Activated naive CD4-positive, alpha-beta T cell treated with anti-CD3 and anti-CD28 coated beads, Interleukin-2, amount 10 ng/mL, durations not matched to agents 7 days and 5 days (primary cell): ENCODE measurements at places on chromosomes 3 and 15.

DNA sequence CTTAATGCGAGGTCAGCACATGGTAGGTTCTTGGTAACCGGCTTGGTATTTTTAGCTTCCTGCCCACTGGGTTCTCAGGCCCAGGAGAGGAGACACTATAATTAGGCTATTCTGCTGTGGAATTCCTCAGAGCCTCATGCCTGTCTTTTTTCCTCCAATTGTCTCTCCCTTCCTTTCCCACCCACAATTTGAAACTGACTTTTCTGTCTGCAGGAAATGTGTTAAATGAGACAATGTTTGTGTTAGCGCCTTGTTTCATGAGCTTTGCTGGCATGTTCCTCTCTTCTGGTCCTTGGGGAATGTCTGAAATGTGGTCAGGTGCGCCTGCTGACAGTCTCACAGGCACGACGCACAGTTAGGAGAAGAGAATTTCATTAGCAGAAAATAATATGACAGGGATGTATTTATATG lies 223.6 kb upstream of the CTNNB1 start:
- H3K4me1 ChIP-seq: peaks cover 14% of the 10 kb centered on the region
- H3K27ac ChIP-seq: no peak overlapping the region
- peaks cover 13% of the 10 kb centered on the region for H3K27me3 ChIP-seq
- no peak for DNase-seq
- no peaks in the 10 kb centered on the region for H3K36me3 ChIP-seq

- H3K27ac ChIP-seq: no peak overlapping the region
- no peaks in the 10 kb centered on the region for H3K27me3 ChIP-seq
- DNase-seq: no peak
- no peaks in the 10 kb centered on the region for H3K36me3 ChIP-seq
- H3K4me1 ChIP-seq: no peaks in the 10 kb centered on the region
- no peak overlapping the region for H3K4me3 ChIP-seq
Measured at GRCh38 chr3:154900816-154901215, 179.3 kb upstream of the MME start.

GRCh38 chr3:170151536-170151935 lies 30.0 kb downstream of the PHC3 start:
- H3K27ac ChIP-seq: no peak overlapping the region
- H3K27me3 ChIP-seq: no peaks in the 10 kb centered on the region
- H3K36me3 ChIP-seq: peaks cover 35% of the 10 kb centered on the region
- peaks cover 33% of the 10 kb centered on the region for H3K4me1 ChIP-seq
- H3K4me3 ChIP-seq: no peak overlapping the region

DNA sequence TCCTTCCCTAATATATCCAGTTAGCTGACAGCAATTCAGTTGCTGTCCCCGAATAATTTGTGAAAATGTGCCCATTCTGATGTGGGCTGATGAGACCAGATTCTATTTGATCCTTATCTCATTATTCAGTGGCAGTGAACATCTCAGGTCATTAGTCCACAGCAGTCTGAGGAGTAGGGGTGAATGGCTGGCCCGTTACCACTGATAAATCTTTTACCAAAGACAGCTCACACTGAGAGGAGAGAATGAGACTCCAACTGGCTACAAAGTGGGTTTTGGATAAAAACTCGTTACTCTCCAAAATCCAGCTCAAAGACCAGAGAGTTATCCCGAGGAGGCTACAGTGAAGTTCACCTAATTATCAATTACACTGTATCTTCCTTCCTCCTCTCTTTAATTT lies 189.7 kb downstream of the TUSC7 start:
- H3K27me3 ChIP-seq: no peaks in the 10 kb centered on the region
- H3K4me3 ChIP-seq: no peak overlapping the region
- DNase-seq: no peak
- no peaks in the 10 kb centered on the region for H3K36me3 ChIP-seq

DNA sequence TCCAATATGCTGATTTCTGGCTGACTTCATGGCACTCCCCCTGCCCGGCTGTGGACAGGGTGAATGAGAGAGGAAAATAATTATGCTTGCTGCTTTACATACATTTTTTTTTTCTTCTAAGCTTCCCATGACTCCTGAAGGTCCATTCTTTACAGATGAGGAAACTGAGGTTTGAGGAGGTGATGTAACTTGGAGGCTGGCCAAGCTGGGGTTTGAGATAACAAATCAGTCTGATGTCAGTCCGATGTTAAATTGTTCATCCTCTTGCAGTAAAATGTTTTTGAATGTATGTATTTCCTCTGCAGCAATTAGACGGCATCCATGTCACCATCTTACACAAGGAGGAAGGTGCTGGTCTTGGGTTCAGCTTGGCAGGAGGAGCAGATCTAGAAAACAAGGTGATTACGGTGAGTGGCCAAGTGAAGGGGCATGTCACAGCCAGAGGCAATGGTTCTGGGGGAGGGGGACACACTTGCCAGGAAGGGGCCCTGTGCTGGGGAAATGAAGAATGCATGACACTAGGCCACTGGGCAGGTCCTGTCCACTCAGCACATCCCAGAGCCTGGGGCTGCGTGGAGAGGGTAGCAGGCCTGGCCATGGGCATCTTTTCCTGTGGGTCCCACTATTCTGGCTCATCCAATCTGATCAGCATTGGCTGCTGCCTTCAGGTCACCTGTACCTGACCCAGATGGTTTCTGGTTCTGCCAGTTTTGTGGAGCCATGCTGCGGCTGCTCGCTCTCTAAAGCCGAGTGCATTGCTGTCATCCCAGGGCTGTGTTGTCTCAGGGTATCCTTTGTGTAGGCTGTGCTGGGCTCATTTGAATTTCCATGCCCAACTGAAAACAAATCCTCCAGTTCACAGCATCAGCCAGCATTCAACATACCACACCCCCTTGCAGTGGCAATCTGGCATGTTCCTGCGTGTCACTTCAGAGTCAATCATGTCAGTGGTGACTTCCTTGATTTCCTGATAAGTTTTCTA lies 20.4 kb downstream of the STARD5 start:
- H3K27me3 ChIP-seq: no peaks in the 10 kb centered on the region
- peaks cover 74% of the 10 kb centered on the region for H3K4me1 ChIP-seq
- peak overlapping the region; percentile 85 for H3K27ac ChIP-seq
- DNase-seq: no peak

- H3K36me3 ChIP-seq: no peaks in the 10 kb centered on the region
- DNase-seq: no peak
- peaks cover 89% of the 10 kb centered on the region for H3K27me3 ChIP-seq
- H3K4me3 ChIP-seq: no peak overlapping the region
- H3K4me1 ChIP-seq: peaks cover 14% of the 10 kb centered on the region
- no peak overlapping the region for H3K27ac ChIP-seq
Measured at GRCh38 chr15:70463453-70463834, 299.9 kb downstream of the UACA start.

- peaks cover 11% of the 10 kb centered on the region for H3K27me3 ChIP-seq
- H3K36me3 ChIP-seq: no peaks in the 10 kb centered on the region
- no peak for DNase-seq
- no peak overlapping the region for H3K27ac ChIP-seq
- no peak overlapping the region for H3K4me3 ChIP-seq
Measured at GRCh38 chr15:91635080-91635479, 218.4 kb upstream of the SLCO3A1 start.

- no peaks in the 10 kb centered on the region for H3K27me3 ChIP-seq
- H3K4me3 ChIP-seq: no peak overlapping the region
- peaks cover 7% of the 10 kb centered on the region for H3K36me3 ChIP-seq
- H3K4me1 ChIP-seq: no peaks in the 10 kb centered on the region
- DNase-seq: no peak
- no peak overlapping the region for H3K27ac ChIP-seq
Measured at GRCh38 chr3:126040386-126040785, 43.5 kb downstream of the SLC41A3 start.

DNA sequence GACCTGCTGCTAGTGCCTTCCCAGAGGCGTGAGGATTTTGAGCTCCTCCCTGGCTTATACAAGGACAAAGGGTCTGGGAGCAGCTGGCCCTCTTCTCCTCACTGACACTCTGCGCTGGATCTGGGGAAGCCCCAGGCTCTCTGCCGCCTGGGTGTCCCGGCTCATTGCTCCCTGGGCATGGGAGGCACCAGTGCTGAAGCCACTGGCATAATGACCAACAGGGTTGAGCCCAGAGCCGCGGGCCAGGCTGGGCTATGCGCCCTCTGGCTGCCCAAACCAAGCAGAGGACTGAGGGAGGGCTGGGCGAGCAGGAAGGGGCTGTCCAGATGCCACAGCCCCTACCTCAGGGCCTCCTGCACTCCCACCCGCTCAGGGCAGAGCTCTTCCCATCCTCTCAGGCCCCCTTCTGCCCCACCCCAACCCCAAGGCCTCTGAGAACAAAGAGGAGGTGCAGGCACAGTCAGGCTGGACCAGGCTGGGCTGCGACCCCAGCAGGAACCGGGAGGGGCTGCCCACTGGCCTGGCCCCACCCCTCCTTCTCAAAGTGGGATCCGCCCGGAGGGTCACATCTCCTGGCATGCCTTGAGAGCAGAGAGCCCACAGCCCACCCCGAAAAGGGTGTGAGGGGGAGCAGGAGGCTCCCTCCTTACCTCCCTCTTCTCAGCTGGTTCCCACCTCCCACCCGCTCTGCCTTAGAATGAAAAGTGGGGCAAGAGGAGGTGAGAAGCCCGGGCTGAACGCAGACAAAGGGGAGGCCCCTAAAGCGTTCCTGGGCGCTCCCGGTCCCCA lies 1.6 kb downstream of the LINGO1 start:
- peaks cover 79% of the 10 kb centered on the region for H3K27me3 ChIP-seq
- peaks cover 12% of the 10 kb centered on the region for H3K4me1 ChIP-seq
- H3K4me3 ChIP-seq: no peak overlapping the region
- no peak for DNase-seq
